ENCODE measurements at places on chromosomes 4 and X.

GRCh38 chrX:29652484-29652883 is 562.9 kb upstream of the MAGEB2 start:
- H3K27me3 ChIP-seq, result no peaks in the 10 kb centered on the region
- no peak for DNase-seq
- no peaks in the 10 kb centered on the region for H3K36me3 ChIP-seq
- H3K4me3 ChIP-seq, result no peak overlapping the region

DNA sequence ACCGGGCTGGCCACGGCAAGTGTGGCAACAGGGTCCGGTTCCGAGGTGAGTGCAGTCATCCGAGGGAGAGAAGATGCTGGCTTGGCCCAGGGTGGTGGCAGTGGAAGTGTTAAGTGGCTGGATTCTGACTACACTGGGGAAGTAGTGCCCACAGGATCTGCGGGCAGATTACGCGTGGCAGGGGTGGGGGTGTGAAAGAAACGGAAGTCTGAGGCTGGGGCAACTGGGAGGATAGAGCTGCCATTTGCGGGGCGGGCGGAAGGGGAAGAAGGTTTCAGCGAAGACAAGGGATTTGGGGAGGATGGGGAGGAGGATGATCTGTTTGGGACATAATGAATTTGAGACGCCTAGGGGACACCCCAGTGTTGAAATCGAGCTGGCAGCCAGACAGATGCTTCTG is 5.3 kb downstream of the RS1 start:
- no peak for DNase-seq
- no peak overlapping the region for H3K27ac ChIP-seq
- H3K36me3 ChIP-seq, result no peaks in the 10 kb centered on the region
- H3K4me3 ChIP-seq, result no peak overlapping the region

- no peak for DNase-seq
- H3K27ac ChIP-seq, result no peak overlapping the region
- H3K36me3 ChIP-seq, result no peaks in the 10 kb centered on the region
- H3K4me3 ChIP-seq, result no peak overlapping the region
- no peaks in the 10 kb centered on the region for H3K4me1 ChIP-seq
- no peaks in the 10 kb centered on the region for H3K27me3 ChIP-seq
Observed at GRCh38 chrX:93868289-93868965, 194.4 kb downstream of the FAM133A start.

DNA sequence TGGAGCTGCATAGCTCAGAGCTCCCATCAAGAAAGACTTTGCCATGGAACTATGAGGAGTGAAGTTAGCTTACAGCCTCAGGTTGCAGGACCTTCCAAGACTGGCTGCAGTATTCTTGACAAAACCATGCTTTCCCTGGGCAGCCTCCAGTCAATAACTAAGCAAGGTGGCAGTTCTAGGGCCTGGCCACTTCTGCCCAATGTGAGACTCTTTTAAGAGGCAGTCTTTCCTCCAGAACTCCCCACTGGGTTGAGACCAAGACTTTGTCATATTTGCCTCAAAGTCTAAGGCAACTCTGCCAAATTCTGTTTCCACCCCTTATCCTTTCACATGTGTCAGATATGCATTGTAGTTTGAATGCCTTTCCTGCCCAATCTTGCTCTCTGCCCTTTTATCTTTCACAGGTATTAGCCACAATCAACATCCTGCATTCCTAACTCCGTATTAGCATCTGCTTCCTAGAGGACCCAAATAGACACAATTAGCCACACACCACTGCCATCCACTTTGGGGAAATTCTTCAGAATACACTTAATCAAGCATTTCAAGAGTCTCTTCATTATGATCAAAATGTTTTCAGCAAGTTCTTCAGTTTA is 17.7 kb upstream of the SLC25A43 start:
- no peak overlapping the region for H3K27ac ChIP-seq
- no peak for DNase-seq

- peaks cover 47% of the 10 kb centered on the region for H3K27me3 ChIP-seq
- no peaks in the 10 kb centered on the region for H3K36me3 ChIP-seq
- no peak overlapping the region for H3K27ac ChIP-seq
- H3K4me1 ChIP-seq, result peaks cover 8% of the 10 kb centered on the region
Observed at GRCh38 chrX:137549851-137550664, 15.9 kb upstream of the ZIC3 start.

GRCh38 chr4:610411-611261 is 14.7 kb upstream of the PDE6B start:
- DNase-seq, result no peak
- H3K36me3 ChIP-seq, result no peaks in the 10 kb centered on the region
- H3K27me3 ChIP-seq, result peaks cover 18% of the 10 kb centered on the region
- no peaks in the 10 kb centered on the region for H3K4me1 ChIP-seq
- no peak overlapping the region for H3K27ac ChIP-seq

GRCh38 chr4:77500801-77501200 is 104.8 kb upstream of the CXCL13 start:
- no peaks in the 10 kb centered on the region for H3K36me3 ChIP-seq
- no peak overlapping the region for H3K4me3 ChIP-seq
- no peaks in the 10 kb centered on the region for H3K4me1 ChIP-seq

DNA sequence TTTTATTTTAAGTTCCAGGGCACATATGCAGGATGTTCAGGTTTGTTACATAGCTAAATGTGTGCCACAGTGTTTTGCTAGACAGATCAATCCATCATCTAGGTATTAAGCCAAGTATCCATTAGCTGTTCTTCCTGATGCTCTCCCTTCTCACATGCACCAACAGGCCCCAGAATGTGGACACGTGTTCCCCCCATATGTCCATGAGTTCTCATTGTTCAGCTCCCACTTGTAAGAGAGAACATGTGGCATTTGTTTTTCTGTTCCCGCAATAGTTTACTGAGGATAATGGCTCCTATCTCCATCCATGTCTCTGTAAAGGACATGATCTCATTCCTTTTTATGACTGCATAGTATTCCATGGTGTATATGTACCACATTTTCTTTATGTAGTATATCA is 374.8 kb upstream of the FAT1 start:
- no peak overlapping the region for H3K27ac ChIP-seq
- H3K4me1 ChIP-seq, result no peaks in the 10 kb centered on the region
- no peak overlapping the region for H3K4me3 ChIP-seq
- DNase-seq, result no peak

DNA sequence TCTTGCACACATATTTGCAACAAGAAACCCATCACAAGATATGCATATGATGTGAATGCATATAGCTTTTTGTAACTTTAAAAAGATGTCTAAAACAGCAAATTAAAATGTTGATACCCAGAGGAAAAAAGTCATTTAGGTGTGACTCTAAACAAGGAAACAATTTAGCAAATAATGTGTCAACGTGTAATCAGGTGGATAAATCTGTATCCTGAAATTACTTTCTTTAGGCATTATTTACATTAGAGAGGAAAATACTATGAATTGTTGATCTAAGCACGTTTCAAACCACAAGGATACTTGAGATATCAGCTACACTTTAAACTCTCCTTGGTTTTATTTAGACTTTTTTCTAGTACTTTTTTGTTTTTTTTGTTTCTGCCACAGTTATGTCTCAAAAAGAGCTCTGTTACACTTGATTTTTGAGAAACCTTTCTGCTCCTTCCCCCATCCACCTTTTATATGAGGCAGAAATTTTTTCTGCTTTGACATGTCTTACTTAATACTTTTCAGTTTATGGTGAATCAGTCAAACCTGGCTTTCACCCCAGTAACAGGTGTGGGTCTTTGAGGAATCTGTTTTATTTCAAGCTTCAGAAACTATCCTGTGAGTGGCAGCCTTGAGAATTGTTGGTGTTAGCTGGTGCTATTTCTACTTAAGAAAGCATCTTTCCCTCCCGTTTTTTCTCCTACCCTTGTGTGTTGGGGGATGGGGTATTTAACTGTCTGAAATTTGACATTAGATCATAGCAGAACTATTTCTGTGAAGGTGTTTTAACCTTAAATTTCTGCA is 1.9 kb downstream of the NPNT start:
- H3K27ac ChIP-seq, result no peak overlapping the region
- H3K4me1 ChIP-seq, result peaks cover 8% of the 10 kb centered on the region
- peaks cover 66% of the 10 kb centered on the region for H3K27me3 ChIP-seq
- H3K4me3 ChIP-seq, result no peak overlapping the region
- H3K36me3 ChIP-seq, result no peaks in the 10 kb centered on the region

DNA sequence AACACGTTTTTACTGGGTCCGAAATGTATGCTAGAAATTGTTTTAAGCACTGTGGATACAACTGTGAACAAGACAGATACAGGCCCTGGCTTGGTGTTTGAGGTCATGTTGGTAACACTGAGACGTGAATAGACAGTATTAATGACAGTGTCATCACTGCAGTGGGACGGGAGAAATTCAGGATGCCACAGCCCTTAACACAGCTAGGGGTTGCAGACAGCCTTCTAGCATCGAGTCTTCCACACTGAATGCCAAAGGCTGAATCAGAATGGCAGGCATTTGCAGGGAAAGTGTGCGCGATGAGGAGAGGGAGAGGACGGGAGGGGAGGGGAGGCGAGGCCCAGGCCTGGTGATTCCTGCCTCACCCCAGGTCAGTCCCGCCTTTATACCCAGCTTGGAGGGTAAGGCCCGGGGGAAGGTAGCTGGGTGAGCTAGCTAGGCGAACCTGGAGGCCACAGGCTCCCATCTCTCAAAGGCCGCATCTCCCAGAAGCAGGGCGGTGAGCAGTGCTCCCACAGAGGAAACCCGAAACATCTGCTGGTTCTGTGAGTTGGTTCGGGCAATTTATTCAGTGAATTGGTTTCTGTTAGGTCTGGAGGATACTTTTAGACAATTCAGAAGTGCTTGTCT is 44.1 kb upstream of the CLDN24 start:
- no peak for DNase-seq
- no peaks in the 10 kb centered on the region for H3K36me3 ChIP-seq
- H3K4me3 ChIP-seq, result no peak overlapping the region

GRCh38 chr4:149140841-149141240 is 674.8 kb downstream of the IQCM start:
- no peak for DNase-seq
- no peak overlapping the region for H3K27ac ChIP-seq
- no peak overlapping the region for H3K4me3 ChIP-seq
- no peaks in the 10 kb centered on the region for H3K4me1 ChIP-seq
- no peaks in the 10 kb centered on the region for H3K36me3 ChIP-seq

GRCh38 chr4:3186609-3187008 is 62.4 kb upstream of the MSANTD1 start:
- H3K27ac ChIP-seq, result no peak overlapping the region
- H3K4me1 ChIP-seq, result peaks cover 3% of the 10 kb centered on the region
- peaks cover 47% of the 10 kb centered on the region for H3K36me3 ChIP-seq
- H3K4me3 ChIP-seq, result no peak overlapping the region

DNA sequence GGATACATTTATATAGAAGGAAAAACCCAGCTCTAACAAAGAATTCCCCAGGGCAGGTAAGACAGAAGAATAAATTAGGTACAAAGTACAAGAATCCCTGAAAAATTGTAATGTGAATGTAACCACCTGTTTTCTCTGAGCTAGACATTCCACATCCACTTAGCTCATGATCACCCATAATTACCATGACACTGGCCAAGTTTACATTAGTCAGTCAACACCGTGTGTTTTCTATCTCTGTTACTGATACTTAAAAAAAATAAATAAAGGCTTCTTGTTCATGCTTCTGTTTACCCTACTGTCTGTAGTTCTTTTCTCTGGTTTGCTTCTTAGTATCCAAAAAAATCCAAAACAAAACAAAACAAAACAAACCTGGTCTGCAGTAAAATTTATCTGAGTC is 66.0 kb downstream of the CBLL2 start:
- H3K36me3 ChIP-seq, result no peaks in the 10 kb centered on the region
- H3K4me1 ChIP-seq, result no peaks in the 10 kb centered on the region
- no peak for DNase-seq
- H3K27ac ChIP-seq, result no peak overlapping the region
- H3K4me3 ChIP-seq, result no peak overlapping the region

GRCh38 chrX:94977986-94978385 is 1304.0 kb downstream of the FAM133A start:
- no peaks in the 10 kb centered on the region for H3K27me3 ChIP-seq
- no peaks in the 10 kb centered on the region for H3K36me3 ChIP-seq
- DNase-seq, result no peak
- H3K4me1 ChIP-seq, result no peaks in the 10 kb centered on the region

DNA sequence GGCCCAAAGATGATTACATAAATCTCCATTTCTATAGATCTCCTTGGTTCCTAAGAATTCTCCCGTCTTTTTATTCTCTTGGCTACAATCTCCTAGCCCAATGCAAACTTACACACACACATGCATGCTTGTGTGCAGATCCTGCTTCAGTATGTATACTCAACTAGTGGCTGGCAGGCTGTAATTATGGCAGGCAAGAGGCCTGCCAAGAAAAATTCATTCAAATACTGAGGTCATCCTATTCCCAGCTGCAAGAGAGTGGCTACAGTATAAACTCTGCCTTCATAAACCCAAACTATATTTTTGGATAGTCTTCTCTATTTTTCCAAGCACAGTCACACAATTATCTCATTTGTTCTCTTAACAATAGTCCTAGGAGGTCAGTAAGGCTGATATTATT is 95.2 kb downstream of the SHROOM4 start:
- H3K27ac ChIP-seq, result no peak overlapping the region
- H3K4me3 ChIP-seq, result no peak overlapping the region
- no peaks in the 10 kb centered on the region for H3K36me3 ChIP-seq

GRCh38 chr4:153002110-153002509 is 66.0 kb downstream of the FHDC1 start:
- H3K4me3 ChIP-seq, result no peak overlapping the region
- no peak for DNase-seq
- no peaks in the 10 kb centered on the region for H3K4me1 ChIP-seq
- H3K27ac ChIP-seq, result no peak overlapping the region
- no peaks in the 10 kb centered on the region for H3K27me3 ChIP-seq
- no peaks in the 10 kb centered on the region for H3K36me3 ChIP-seq

- no peak overlapping the region for H3K27ac ChIP-seq
- H3K4me3 ChIP-seq, result no peak overlapping the region
- no peaks in the 10 kb centered on the region for H3K36me3 ChIP-seq
- DNase-seq, result peak; percentile 33
- H3K27me3 ChIP-seq, result no peaks in the 10 kb centered on the region
Observed at GRCh38 chr4:143375326-143376073, 38.8 kb downstream of the GAB1 start.

DNA sequence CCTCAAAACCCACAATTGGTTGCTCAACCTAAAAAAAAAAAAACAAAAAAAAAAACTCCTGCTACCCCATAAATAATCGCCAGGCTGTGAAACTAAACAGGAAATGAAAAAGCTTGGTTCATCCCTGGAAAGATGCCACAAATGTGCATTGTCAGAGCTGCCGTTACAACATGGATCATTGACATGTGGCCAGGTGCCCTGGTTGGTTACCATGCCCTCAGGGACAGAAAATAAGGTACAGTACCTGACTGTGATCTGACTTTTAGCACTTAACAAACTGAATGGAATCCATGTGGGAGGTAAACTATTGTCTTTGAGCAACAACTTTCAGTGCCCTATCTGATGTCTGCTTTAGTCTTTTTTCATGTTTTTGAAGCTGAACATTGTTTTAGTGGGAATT is 118.0 kb upstream of the RPL34 start:
- DNase-seq, result no peak
- H3K4me1 ChIP-seq, result peaks cover 5% of the 10 kb centered on the region
- no peak overlapping the region for H3K4me3 ChIP-seq
- no peaks in the 10 kb centered on the region for H3K27me3 ChIP-seq
- H3K27ac ChIP-seq, result no peak overlapping the region
- no peaks in the 10 kb centered on the region for H3K36me3 ChIP-seq
